Iris pigment epithelial cell (primary cell): ENCODE measurements at places on chromosomes 11 and 22.

GRCh38 chr22:43077121-43077877 lies 11.9 kb downstream of the TTLL1 start:
- no peak for DNase-seq

- DNase-seq = peak; percentile 20
Measured at GRCh38 chr22:42714308-42714707, 6.4 kb downstream of the A4GALT start.

- peak; percentile 96 for DNase-seq
Measured at GRCh38 chr11:97722065-97722464, 1298.7 kb upstream of the CNTN5 start.

GRCh38 chr11:65792456-65792855 lies 5.6 kb downstream of the OVOL1 start:
- no peak for DNase-seq

DNA sequence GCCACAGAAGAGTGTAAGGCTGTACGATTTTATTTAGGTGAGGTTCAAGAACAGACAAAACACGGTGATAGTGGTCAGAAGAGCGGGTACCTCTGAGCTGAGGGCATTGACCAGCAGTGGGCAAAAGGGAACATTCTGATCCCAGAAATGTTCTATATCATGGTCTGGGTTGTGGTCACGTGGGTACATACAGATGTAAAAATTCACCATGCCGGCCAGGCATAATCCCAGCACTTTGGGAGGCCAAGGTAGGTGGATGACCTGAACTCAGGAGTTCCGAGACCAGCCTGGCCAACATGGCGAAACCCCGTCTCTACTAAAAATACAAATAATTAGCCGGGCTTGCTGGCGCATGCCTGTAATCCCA lies 31.1 kb upstream of the GCAT start:
- DNase-seq = no peak

- no peak for DNase-seq
Measured at GRCh38 chr11:71543866-71544265, 4.4 kb upstream of the KRTAP5-9 start.

- DNase-seq = no peak
Measured at GRCh38 chr11:565921-566509, 5.2 kb downstream of the RASSF7 start.

- DNase-seq = peak; percentile 47
Measured at GRCh38 chr22:17258015-17258787, 39.0 kb upstream of the ADA2 start.

- no peak for DNase-seq
Measured at GRCh38 chr11:69475141-69475865, 6.2 kb upstream of the LINC01488 start.

- no peak for DNase-seq
Measured at GRCh38 chr11:37747121-37747520, 1149.1 kb upstream of the RAG2 start.

- DNase-seq = peak; percentile 67
Measured at GRCh38 chr11:114135737-114136151, 76.2 kb downstream of the ZBTB16 start.

DNA sequence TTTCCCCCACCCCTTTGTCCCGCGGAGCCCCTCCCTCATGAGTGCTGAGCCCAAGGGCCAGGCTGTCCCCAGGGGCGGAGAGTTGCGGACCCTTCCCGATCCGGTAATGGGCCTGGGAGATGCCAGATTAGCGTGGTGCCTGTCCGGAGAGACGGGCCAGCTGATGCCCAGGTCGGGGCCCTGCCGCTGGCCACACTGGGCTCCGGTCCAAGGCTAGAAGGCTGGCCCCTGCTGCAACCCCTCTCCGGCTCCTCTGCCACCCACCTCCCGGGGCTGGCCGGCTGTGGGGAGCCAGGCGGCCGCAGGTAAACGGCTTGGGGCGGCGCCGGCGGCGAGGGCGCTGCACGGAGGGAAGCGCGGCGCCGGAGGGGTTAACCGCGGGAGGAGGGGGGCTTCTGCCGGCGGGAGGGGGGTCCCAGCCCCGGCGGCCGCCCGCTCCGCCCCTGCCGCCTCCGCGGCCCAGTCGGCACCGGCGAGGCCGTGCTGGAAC lies at the start of gene KCNK4:
Gene KCNK4, plus strand, starts transcription at position 41 of the 490 bp plus-strand sequence. CDS start 1,717 bp downstream, outside the sequence.
- no peak for DNase-seq

- no peak for DNase-seq
Measured at GRCh38 chr22:44932493-44932892, 77.3 kb downstream of the PHF21B start.

GRCh38 chr11:78740199-78741071 lies 165.8 kb upstream of the NARS2 start:
- no peak for DNase-seq

DNA sequence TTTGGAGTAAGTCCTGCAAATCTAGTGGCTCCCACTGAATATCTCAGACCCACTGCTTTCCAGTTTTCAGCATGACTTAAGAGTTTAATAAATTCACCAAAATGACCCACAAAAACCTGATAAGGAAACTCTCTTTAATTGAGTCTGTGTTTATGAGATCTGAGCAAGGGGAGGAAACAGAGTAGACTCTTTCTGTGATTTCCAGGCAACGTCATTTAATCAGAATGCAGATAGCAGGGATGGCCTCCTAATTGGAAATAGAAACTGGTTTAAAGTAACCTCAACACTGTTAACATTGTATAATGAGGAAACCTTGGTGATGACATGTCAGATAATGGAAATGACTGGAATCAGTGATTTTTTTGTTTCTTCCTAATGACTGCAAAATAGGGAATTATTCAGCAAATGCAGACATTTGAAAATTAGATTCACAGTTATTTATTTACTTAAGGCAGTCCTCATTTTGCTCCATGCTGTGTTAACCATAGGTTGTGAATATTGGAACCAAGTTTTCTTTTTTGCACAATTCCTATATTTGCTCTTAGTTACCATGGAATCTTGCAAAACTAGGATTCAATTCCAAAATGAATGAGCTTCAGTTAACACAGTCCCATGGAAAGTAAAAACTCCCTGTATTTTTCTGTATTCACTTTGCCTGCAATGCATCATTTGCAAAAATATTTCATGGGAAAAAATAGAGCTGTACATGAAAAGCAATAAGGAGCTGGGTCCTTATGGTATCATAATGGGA lies 1324.5 kb downstream of the LRRC4C start:
- DNase-seq = no peak

DNA sequence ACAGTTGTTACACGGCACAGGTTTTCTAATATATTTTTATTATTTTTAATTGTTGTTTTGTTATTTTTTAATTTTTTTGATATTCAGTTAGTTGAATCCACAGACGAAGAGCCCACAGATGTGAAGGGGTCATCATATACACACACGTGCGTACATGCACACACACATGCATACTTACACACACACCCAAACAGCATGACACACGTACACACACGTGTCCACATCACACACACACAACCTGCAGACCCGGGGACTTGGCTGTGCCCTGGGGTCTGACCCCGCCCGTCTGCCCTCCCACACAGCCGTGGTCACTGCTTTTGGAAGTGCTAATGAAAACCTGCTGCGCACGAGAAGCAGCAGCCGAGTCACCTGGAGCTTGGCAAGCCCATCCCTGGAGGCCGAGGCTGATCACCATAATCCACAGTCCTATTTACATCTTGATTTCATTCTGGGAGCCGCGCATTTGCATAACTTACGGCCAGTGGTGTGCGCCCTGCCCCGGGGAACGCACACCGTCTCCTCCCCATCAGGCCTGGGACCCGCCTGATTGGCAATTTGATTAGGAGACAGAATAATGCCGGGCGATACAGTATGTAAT lies 110.3 kb downstream of the BRD1 start:
- DNase-seq = no peak

- DNase-seq = no peak
Measured at GRCh38 chr11:71505781-71506180, 21.3 kb upstream of the KRTAP5-7 start.

- no peak for DNase-seq
Measured at GRCh38 chr22:45314786-45315185, 5.1 kb downstream of the FAM118A start.

DNA sequence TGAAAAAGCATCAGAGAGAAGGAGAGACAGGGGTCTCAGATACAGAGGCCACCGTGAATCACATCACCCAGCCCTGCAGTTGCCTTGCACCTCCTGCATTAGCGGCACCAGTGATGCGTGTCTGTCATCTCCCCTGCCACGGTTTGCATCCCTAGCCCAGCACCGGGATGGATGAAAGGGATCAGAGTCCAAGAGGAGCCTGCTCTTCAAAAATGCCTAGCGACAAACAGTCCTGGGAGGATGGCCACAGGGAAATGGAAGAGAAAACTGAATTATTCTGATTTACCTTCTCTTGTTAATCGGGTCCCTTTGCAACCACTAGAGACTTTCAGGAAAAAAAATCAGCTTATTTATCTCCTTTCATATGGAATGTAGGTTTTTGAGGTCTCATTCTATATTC lies 495.6 kb upstream of the KIRREL3 start:
- no peak for DNase-seq

DNA sequence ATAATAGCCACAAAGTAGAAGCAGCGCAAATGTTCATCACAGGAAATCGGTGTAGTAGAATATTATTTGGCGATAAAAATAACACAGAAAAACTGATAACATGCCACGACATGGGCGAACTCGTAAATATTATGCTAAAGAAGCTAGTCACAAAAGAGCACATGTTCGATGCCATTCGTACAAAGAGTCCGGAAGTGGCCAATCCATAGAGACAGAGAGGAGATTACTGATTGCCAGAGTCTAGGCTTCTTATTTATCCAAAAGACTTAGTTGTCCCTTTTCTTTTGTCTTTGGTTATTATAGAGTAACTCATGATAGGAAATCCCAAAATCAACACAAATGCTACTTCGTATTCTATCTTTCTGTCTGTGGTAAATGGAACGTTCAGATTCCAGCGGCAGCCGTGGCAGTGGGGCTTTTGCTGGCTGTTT lies 56.5 kb downstream of the MED15 start:
- DNase-seq = no peak

DNA sequence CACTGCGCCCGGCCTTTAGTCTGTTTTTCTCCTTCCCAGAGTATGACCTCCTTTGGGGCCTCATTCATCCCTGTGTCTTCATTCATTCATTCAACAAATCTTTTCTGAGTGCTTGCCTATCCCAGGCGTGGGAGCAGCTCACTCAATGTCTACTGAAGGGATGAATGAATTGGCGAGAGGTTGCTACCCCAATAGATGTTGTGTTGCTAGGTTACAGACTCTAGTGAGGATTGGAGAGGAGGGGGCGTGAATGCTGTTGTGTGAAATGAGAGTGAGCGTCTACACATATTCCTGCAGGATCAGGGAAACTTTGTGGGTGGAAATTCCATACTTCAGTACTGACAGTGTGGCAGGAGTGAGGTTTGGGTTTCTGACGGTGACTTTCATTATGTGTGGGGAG lies 55.5 kb upstream of the EP300 start:
- no peak for DNase-seq

- peak; percentile 44 for DNase-seq
Measured at GRCh38 chr11:118609380-118610224, 2.2 kb downstream of the PHLDB1 start.

- DNase-seq = peak; percentile 74
Measured at GRCh38 chr11:94948070-94948617, 25.2 kb downstream of the CWC15 start.

- DNase-seq = no peak
Measured at GRCh38 chr11:44531116-44531504, 34.4 kb upstream of the CD82 start.

- peak; percentile 72 for DNase-seq
Measured at GRCh38 chr11:75338516-75339208, 12.8 kb downstream of the ARRB1 start.

DNA sequence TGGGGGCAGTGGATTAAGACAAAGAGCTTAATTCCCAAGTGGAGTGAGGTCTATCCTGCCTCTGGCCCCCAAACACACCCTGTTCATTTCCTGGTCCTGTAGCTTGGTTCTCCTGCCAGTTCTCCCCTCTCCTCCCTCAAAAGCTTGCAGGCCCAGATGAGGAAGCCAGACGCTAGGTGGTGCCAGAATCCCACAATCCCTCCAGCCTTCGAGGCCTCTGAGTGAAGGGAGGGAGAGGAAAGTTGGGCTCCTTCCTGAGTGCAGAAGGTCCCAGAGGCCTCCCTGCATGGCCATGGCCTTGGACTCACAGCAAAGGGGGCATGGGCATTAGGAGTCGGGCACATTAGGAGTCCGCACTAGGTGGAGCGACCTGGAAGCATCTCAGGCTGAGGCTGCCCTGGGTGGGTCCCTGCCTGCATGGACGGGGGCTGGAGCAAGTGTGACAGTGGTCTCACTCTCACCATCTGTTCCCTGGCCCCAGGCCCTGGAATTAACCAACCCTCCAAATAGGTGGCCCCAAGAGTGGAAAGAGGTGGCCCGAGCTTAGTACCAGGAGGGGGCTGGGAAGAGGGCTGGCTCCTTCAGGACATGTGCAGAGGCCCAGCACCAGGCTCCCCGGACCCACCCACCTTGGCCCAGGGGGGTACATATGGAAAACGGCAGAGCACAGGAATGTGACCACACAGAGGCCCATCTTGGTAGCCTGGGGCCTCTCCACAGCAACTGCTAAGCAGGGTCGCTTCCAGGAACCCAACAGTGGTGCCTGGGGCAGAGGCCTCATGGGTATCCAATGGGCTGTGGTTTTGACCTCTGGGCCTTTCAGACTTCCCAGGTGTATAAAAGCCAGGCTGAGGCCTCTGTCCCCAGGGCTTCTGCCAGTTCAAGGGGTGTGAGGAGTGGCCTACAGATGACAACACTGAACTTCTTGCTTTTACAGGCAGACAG lies 5.2 kb downstream of the FXYD2 start:
- peak; percentile 72 for DNase-seq

GRCh38 chr11:130299978-130300377 lies 14.7 kb downstream of the ZBTB44 start:
- DNase-seq = no peak

GRCh38 chr11:129375751-129376657 lies at the start of gene BARX2:
BARX2 (plus strand) TSS chr11:129375848; CDS start chr11:129376036, 188 bp downstream.
- peak; percentile 78 for DNase-seq

GRCh38 chr11:33476945-33477606 lies 219.9 kb downstream of the HIPK3 start:
- DNase-seq = peak; percentile 76

- DNase-seq = no peak
Measured at GRCh38 chr22:42967005-42967404, 47.9 kb downstream of the PACSIN2 start.

GRCh38 chr11:47276923-47277322 lies 7.0 kb downstream of the MADD start:
- no peak for DNase-seq

DNA sequence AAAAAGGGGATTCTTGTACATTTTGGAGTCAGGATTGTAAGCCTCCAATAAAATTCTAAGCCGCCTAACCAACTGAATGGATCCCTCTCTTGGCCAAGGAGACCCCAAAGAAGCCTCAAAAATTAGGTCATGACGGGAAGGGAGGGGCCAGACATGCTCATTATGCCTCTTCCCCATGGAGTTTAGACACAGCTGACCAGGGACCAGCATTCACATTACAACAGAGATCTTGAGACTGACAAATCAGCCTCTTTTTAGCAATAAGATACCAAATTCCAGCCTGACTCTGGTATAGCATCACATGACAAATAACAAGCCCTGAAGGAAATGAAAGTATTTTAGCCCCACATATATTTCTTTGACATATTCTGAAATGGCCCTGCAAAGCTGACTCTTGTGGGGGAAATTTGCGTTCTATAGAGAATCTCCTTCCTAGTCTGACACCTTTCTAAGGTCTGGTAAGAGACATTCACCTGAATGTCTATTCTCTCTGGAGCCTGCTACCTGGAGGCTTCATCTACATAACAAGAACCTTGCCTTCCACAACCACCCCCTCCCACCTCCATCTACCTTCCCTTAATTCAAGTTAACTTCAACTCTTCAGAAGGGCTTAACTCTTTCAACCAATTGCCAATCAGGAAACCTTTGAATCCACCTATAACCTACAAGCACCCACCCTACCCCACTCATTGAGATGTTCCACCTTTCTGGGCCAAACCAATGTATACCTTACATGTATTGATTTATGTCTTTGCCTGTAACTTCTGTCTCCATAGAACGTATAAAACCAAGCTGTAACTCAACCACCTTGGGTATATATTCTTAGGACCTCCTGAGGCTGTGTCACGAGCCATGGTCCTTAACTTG lies 10.3 kb downstream of the GAL start:
- DNase-seq = no peak
